M059J (cell line): ENCODE measurements at places on chromosomes 12 and 14.

DNA sequence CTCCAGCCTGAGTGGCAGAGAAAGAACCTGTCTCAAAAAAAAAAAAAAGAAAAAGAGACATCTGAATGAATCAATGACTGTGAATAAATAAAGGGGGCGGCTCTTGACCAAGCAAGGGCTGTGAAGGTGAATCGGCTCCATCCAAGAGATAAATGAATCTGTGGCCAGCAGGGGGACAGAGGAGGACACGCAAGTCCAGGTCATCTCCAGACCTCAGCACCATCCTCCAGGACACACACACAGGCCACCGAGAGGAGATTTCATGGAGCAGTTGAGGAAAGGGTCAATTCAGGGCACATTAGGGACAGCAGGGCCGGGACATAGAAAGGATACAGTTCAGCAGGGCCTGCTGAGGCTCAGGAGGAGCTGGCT, 21.6 kb downstream of the TRPV4 start:
- DNase-seq = no peak

- DNase-seq = no peak
Observed at GRCh38 chr12:57058454-57058853, 8.5 kb upstream of the MYO1A start.

GRCh38 chr14:76782885-76783566, 21.8 kb downstream of the VASH1 start:
- DNase-seq = no peak

DNA sequence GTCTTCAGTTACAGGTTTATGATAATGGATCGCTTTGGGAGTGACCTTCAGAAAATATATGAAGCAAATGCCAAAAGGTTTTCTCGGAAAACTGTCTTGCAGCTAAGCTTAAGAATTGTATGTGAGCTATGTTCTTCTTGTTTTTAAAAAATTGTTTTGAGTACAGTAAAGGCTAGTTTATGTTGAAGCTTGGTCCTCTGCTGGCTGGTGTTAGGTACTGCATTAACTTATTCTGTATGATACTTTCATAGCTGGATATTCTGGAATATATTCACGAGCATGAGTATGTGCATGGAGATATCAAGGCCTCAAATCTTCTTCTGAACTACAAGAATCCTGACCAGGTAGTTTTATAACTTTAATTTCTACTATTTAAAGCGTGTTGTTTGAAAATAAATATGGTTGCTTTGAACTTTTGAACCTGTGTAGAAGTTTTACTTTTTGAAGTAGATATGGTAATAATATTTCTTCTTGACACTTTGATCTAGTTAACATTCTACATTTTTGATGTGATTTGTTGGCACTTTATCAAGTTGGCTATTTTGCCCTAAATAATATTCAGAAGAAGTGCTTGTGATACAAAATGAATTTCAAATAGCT, 55.7 kb downstream of the VRK1 start:
- DNase-seq = peak; percentile 24
